ENCODE measurements at places on chromosomes 12 and 14. TPM values are rescaled to one million over a fixed set of nuclear protein-coding genes. Genes with fewer than 3 reads are reported as not detected.

- DNase-seq: no peak
Measured at GRCh38 chr12:9906873-9907272, 25.3 kb downstream of the CLEC2A start.

GRCh38 chr12:122326586-122326985 is 60.3 kb upstream of the VPS33A start:
- no peak for DNase-seq

GRCh38 chr14:61527325-61528100 is 167.8 kb upstream of the HIF1A start:
- no peak for DNase-seq

- no peak for DNase-seq
Measured at GRCh38 chr14:52650774-52651173, 44.6 kb downstream of the ERO1A start.

DNA sequence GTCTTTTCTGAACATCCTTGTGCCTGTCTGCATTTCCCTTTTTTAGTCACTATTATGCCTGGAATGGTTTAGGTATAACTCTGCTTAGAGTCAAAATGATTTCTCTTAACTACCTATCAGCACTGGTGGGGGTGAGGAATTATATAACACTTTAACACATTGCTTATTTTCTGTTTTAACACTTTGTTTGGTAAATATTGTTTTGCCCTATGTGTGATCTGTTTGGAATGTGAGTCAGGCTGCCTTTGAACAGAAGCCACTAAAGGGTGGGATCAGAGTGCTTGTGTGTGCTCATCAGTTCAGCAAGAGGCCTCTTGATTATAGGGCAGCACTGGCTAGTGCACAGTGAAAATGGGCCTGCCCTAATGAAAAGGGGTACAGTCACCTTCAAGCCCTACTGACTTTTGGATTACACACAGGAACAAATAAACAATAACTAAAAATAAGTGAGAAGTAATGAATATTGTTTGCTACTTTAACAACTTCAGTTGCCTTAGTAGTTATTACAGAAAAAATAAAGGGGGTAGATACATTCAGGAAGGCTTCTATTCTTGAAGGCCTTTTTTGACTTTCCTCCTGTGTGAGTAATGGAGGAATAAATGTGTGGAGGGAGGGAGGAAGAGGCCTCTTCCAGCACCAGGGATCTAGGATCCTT is 23.2 kb downstream of the NGDN start:
- no peak for DNase-seq

DNA sequence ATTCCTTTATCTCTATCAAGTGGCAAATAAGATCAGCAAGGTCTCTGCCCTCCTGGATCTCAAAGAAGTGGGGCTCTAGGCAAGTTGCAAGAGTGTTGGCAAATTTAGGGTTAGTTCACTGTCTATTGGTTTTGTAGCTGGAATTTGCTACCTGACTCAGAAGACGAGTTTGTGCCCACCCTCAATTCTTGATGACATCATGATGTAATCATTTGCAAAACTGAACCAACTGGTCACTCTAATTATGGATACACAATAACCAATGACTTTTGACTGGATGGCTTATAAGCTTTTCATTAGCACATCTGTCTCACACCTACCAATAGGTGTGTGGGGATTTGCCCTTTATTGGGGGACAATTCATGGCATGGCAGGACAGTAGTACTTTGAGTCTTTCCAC is 4.6 kb downstream of the TMEM233 start:
- DNase-seq: no peak

DNA sequence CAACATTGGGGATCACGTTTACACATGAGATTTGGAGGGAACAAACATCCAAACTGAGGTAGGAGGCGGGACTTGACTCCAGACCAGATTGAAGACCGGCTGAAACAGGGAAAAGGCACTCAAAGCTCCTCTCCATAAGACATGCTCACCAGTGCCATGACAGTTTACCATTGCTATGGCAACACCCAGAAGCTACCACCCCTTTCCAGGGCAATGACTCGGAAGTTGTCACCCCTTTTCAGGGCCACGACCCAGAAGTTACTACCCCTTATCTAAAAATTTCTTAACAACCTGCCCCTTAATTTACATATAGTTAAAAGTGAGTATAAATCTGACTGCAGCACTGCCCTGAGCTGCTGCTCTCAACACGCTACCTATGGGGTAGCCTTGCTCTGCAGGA is 34.1 kb downstream of the TMEM233 start:
- no peak for DNase-seq

GRCh38 chr14:72775923-72776554 is 117.9 kb downstream of the DPF3 start:
- DNase-seq: no peak

DNA sequence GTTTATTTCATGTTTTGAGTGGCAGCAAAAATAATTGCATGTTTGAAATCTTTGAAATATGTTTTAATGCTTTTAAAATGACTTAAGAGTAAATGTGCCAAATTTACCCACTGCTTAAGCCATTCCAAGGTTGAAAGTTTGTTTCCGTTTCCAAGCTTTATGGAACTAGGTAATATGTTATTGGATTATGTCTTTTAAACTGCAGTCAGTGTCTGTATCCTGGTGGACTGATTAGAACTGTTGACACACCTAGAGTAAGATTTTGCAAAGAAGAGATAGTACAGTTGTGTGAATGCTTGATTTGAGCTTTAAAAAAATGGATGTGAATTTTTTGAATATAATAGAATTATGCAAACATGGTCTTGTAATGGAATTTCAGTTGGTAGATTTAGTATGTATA is 135.1 kb downstream of the DERA start:
- DNase-seq: no peak

GRCh38 chr14:88825078-88825458 is 617 bp downstream of the TTC8 start:
- DNase-seq: no peak

Gene KRT75
- not detected for total RNA-seq

Gene ADAM21
- 0.40 TPM for total RNA-seq

Gene WNT1
- 0.29 TPM for total RNA-seq

Gene DBX2
- total RNA-seq: not detected

Gene MANSC4
- not detected for total RNA-seq

Gene CARMIL3
- total RNA-seq: 1.6 TPM

Gene FGF6
- total RNA-seq: not detected

Gene LBHD2
- 0.60 TPM for total RNA-seq

Gene IGF1
- 12.0 TPM for total RNA-seq

Gene RNASE3
- 0.52 TPM for total RNA-seq

Gene ZNF605
- 17.7 TPM for total RNA-seq

Gene CLEC4C
- not detected for total RNA-seq
